Umbilical cord (tissue), 2 donors: ENCODE measurements at places on chromosomes 11 and 22. TPM values are rescaled to one million over a fixed set of nuclear protein-coding genes. Genes with fewer than 3 reads are reported as not detected.

The UPK3A gene
- total RNA-seq: not detected

The CADM1 gene
- total RNA-seq: 68.1 TPM

The IRAG1 gene
- 62.6 TPM for total RNA-seq

The IFT27 gene
- total RNA-seq: 21.4 TPM

The ACRV1 gene
- 2.2 TPM for total RNA-seq

The SERPIND1 gene
- total RNA-seq: 5.1 TPM

The LRRC4C gene
- total RNA-seq: 1.2 TPM

The C22orf15 gene
- total RNA-seq: not detected

The SYNGR1 gene
- total RNA-seq: 3.6 TPM

The RASSF7 gene
- 1.7 TPM for total RNA-seq

The IGSF9B gene
- total RNA-seq: 30.1 TPM

The PIK3C2A gene
- total RNA-seq: 94.4 TPM

The MAFF gene
- total RNA-seq: 31.3 TPM

The ACR gene
- total RNA-seq: not detected

The KREMEN1 gene
- total RNA-seq: 14.0 TPM

The BACE1 gene
- total RNA-seq: 12.0 TPM

The DNAJB7 gene
- total RNA-seq: 3.1 TPM

The TRIM49B gene
- total RNA-seq: 0.24 TPM

The BSCL2 gene
- 6.3 TPM for total RNA-seq

The PRR33 gene
- not detected for total RNA-seq

The ENTHD1 gene
- total RNA-seq: 4.8 TPM

The OR8K3 gene
- 6.0 TPM for total RNA-seq

The GAS2 gene
- 7.7 TPM for total RNA-seq

The PANX1 gene
- total RNA-seq: 52.2 TPM

The INSC gene
- 0.72 TPM for total RNA-seq

The C11orf97 gene
- total RNA-seq: not detected

The IFTAP gene
- 31.8 TPM for total RNA-seq

The PLAAT2 gene
- total RNA-seq: not detected

The MAJIN gene
- total RNA-seq: not detected

The TMEM86A gene
- total RNA-seq: 4.3 TPM

The ISX gene
- total RNA-seq: not detected

The PLA2G6 gene
- 22.1 TPM for total RNA-seq

The MS4A15 gene
- not detected for total RNA-seq

The BRSK2 gene
- 2.2 TPM for total RNA-seq

The ELFN2 gene
- 0.24 TPM for total RNA-seq

The MRPL23 gene
- 28.6 TPM for total RNA-seq

The PLA2G3 gene
- 0.24 TPM for total RNA-seq

The PLEKHB1 gene
- 5.5 TPM for total RNA-seq

The GP1BB gene
- total RNA-seq: 3.4 TPM

The PNPLA3 gene
- total RNA-seq: 0.48 TPM

The MAPK8IP2 gene
- 0.72 TPM for total RNA-seq

The OVOL1 gene
- total RNA-seq: 1.4 TPM

The IFITM10 gene
- not detected for total RNA-seq

The USP2 gene
- total RNA-seq: 2.9 TPM

The OR51E1 gene
- total RNA-seq: 2.4 TPM

The FAM168A gene
- 22.6 TPM for total RNA-seq

The MISFA gene
- total RNA-seq: 1.7 TPM

The MFNG gene
- 20.7 TPM for total RNA-seq

The DEUP1 gene
- total RNA-seq: 4.1 TPM

The MMP11 gene
- 13.7 TPM for total RNA-seq

The CNIH2 gene
- total RNA-seq: not detected

The APOA1 gene
- not detected for total RNA-seq
